ENCODE measurements at places on chromosomes 13 and 19.
A peak's percentile ranks its signal among the peaks of the same experiment; 100 is the strongest.

GRCh38 chr19:40640744-40641143 lies 39.6 kb downstream of the LTBP4 start:
- DNase-seq: no peak

DNA sequence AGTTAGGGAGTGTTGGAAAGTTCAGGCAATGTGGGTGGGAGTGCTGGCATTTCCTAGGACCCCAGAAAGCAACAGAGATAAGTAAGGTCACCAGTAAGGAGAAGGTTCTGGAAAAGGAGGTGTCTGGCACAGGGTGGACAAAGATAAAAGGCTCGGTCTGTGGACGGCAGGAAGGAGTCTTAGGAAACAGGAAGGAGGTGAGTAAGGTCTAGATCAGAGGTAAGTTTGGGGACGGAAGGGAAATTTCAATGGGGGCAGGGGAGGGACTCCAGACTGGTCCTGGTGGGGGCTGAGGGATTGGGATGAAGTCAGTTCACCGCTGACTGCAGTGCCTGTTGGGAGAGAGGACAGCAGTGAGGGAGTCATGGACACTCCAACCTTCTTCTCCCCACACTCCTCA lies 7.8 kb upstream of the OPA3 start:
- no peak for DNase-seq

GRCh38 chr19:33796164-33796875 lies at the start of gene KCTD15:
TSS of gene KCTD15 (plus strand) at chr19:33796870. CDS start at chr19:33800455, 3,585 bp downstream.
- DNase-seq: peak; percentile 35

DNA sequence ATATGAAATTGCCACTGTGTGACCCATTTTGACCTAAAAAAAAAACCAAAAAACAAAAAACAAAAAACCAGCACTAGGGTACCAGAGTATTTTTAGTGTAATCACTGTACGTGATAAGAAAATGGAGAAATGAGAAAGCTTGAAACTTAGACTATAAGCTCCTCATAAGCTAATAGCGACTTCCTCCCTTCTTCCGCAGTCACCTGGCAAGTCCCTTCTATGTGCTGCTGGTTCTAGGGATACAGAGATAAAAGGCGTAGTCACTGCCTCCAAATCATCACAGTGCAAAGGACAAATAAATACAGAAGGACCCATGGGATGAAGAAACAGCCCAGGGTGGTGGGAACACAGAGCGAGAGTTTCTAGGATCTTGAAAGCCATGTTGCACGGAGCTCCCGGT lies 190.3 kb downstream of the TM9SF2 start:
- no peak for DNase-seq
